ENCODE measurements at places on chromosomes 11 and 22.

GRCh38 chr11:65013130-65013887 is 651 bp upstream of the ARL2 start:
- peak; percentile 96 for DNase-seq

DNA sequence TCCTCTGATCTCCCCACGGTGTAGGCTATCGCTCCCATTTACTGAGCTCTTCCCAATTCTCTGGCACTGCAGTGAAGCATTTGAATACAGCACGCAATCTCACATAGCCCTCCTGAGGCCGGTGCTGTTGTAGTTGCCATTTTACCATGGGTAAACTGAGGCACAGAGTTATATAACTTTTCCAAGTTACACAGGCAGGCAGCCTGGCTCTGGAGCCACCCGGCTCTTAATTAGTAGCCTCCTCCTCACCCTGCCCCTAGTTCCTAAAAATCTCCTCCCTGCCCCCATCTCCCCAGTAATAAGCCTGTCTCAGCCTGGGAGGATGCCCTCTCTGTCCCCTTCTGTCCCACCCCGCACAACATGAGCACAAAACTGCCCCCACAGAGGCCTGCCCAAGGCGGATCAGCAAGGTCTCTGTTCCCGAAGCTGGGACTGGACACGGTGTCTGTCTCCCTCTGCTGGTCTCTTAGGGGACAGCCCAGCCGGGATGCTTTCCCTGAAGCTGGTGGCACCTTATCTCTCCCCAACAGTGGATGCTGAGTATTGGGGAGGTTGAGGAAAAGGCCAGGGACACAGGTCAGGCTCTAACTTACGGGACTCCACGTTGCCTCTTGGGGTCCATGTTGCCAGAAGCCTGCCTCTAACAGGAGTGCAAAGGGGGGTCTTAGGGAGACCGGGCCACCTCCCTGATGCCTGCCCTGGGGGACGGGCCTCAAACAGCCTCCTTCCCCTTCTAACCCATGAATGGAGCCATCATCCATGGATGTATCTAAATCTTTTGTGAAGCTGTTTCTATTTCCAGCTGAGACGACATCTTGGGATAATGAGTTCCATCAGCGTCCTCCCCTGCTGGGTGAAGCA is 9.1 kb upstream of the CLCF1 start:
- DNase-seq = peak; percentile 90

GRCh38 chr11:117052196-117053149 is 45.8 kb downstream of the SIK3 start:
- no peak for DNase-seq

- no peak for DNase-seq
These were observed 7.2 kb downstream of the LMO1 start for GRCh38 chr11:8256271-8257002.

GRCh38 chr11:125624756-125625213 is at the start of gene CHEK1:
Gene CHEK1, plus strand, starts transcription at chr11:125625163. Its CDS starts 1,606 bp downstream, at chr11:125626769.
- DNase-seq = peak; percentile 9

DNA sequence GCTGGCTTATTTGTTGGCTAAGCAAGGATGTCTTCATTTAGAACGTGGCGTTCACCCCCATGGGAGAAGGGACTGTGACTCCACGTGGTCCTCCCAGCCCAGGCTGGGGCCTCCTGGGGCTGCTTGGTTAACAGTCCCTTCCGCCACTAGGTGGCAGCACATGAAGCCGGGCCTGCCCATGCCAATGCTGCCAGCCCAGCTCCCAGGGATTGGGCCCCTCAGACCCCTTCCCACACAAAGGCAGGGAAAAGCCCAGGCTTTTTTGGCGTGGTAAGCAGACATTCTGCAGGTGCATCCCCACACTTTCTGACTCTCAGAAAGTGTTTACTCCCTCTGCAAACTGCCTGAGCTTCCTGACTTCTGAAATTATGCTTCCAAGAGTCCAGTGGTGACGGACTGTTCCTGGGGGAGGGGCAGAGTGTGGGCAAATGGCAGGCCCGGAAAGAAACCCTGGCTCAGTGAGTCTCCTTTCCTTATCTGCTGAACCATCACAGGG is 3.1 kb downstream of the CBX6 start:
- peak; percentile 78 for DNase-seq

DNA sequence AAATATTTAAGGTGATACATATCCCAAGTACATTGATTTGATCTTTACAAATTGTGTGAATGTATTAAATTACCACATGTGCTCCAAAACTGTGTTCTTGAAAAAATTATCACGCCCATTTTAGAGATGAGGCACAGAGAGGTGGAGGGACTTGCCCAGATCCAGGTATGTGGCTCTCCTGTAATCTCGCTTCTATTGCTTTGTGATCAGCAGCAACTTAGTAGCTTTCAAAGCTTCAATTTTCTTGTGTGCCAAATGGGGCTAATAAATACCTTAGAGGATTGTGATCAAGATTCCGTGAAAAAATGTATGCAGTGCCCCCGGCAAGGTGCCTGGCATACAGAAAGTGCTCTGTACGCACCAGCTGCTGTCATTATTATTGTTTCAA is 18.0 kb downstream of the PTPRJ start:
- DNase-seq = no peak

- DNase-seq = peak; percentile 25
These were observed 38.7 kb downstream of the BUD13 start for GRCh38 chr11:116733969-116734508.

DNA sequence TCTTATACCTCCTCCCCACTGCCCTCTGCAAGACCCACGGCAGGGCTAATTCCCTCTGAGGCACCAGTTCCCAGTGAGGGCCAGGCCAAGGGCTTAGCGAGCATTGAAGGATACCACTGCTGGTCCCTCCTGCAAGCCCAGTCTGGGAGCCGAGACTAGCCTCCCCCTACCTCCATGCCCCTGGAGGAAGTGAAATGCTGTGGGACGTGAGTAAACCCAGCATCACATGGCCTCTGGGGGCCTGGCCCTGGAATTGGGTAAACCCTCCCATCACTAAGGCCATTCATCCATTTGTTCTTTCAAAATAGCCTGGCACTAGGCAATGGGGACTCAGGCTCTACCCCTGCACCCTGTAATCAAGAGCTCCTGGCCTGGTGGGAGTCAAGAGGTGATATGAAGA is 24.7 kb downstream of the ARAP1 start:
- peak; percentile 68 for DNase-seq

DNA sequence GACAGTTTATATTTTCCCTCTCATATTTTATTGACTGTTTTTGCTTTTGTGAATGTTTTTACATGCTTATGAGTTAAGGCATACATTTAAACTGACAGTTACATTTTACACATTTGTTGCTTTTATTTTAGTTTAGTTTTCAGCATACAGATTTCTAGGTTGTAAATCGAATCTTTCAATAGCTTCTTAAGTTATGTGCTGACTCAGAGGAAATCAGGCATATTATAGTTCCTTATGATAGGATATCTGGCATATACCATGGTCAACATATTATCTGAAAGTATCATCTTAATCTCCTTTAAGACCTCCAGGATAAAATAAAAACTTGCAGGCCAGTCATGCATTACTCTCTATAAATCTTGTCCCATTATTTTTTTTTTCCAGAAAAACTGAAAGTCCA is 916.6 kb downstream of the LRRC4C start:
- DNase-seq = no peak

DNA sequence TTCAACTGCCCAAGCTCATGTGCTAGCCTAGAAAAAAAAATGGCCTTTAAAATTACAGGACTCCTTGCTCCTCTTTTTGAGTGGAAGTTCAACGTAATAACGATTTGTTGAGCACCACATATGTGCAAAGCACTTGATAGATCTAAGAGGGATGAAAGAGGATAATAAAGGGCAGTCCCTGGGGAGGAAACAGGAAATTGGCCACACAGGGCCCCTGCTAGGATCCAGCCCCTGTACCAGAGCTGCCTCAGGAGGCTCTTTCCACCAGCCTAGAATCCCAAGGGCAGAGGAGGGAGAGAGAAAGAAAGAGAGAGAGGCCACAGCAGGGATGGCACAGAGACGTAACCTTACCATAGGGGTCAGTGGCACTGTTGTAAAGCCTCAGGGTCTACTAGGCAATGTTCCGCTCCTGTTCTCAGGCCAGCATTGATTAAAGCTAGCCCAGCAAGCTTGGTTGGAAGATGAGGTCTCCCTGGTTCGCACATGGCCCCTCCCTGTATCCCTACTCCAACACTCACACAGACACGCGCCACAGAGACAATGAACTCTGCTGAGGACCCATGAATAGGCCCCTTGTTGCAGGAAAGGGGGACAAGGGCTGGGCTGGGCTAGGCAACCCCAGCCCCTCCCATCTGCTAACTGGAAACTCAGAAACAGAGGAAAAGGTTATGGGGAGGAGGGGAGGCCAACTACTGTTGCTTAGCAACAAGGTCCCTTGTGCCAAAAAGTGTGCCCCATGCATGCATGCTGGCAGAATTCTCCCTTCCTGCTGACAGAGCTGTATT is at the start of gene TMPRSS5:
TMPRSS5 (minus strand) TSS at position 438 of the 785 bp plus-strand sequence; CDS start at position 354, 84 bp downstream.
- DNase-seq = peak; percentile 44

DNA sequence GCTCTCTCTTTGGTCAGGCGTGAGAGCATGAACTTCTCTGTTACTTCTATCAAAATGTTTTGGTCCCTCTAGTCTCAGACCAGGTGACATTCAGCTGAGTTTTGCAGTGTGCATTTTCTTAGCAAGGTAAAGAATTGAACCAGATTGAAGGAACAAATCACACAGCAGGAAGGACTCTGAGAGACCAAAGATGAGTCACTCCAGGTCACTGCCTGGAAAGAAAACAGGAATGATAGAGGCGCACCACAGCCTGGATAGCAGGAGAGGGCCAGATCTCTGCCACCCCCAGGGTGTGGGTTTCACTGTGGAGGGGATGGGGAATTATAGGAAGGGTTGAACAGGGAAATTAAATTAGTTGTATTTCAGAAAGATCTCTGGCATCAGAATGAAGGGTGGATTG is 788.3 kb downstream of the NTM start:
- DNase-seq = no peak

DNA sequence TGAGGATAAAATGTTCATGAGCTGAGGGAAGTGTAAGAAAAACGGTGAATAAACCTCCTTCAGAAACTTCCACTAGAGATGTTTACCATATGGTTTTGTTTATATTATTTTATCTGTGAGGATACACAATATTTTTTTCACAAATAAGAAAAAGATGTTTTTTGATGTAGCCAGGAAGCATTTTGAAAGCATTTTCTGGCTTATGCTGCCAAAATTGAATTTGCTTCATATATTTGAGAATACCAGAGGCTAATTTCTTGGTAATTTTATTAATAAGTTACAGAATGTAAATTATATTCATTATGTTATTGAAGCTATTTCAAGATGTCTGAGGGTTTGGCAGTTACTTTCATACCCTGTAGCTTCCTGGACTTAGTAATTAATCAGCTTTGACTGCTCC is 686.6 kb downstream of the LUZP2 start:
- no peak for DNase-seq

DNA sequence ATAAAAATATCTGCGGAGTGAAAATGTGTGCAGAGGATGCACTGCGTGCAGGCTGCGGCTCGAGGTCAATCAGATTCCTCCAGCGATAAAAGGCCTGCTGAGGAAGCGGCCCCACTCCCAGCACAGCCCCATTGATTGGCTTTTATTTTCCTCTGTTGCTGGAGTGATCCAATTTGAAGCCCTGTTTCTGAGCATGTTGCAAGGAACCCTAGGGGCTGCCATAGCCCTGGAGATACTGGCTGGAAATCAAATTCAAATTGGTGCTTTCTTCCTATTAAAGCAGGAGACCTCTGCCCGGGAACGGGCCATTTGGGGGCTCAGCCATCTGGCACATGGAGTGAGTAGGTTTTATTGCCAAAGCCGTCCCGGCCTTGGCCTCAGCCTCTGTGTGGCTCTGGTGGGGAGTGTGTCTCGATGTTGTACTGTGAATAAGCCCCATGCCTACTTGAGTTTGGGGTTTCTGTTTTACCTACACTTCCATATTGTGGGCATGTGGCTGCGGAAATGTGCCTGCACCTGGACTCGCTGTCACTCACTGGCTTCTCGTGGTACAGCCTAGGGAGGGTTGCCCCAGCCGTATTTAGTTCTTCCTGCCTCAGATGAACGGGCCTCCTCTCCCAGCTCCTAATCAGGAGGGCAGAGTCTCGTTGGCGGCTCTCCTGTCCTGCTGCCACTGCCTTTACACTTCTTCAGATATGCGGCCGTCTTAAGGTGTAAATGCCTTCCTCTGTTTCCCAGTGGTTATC is 25.6 kb downstream of the PARVB start:
- no peak for DNase-seq

DNA sequence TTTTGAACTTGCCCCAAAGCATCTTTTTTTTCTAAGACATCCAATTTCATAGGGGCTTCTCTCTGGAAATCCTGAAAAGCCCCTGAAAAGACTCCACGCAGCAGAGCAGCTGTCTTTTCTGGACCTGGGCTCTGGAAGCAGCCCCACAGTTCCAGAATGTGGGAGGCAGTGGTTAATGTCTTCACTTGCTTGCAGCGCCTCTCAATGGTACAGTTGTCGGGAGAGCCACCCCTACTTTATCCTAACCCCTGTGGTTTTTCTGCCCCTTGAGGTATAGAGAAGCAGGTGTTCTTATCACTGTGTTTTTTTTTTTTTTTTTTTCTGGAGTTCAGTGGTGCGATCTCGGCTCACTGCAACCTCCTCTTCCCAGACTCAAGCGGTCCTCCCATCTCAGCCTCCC is 83.4 kb upstream of the SORL1-AS1 start:
- DNase-seq = no peak

GRCh38 chr11:108527382-108527781 is 29.2 kb upstream of the POGLUT3 start:
- DNase-seq = no peak

DNA sequence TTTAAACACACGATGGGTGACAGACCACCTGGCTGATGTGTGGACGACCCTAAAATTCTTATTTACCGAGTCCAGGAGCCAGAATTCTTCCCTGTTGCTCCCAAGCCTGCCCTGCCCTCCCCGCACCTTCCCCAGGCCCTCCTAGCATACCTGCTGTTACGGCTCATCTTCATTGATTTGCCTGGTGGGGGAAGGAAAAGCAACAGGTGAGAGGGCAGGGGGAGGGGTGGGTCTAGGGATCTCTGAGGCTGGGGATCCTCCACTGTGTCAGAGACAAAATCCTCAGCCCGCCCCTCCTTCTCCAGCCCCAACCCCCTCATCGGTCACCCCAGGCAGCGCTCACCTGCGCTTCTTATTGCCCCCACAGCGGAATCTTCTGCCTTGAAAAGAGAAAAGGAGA is 4.0 kb downstream of the FXYD2 start:
- no peak for DNase-seq

- DNase-seq = no peak
These were observed 134.0 kb downstream of the TTC17 start for GRCh38 chr11:43492701-43493100.

- DNase-seq = no peak
These were observed 868.5 kb downstream of the TBC1D22A start for GRCh38 chr22:47630741-47631534.

- no peak for DNase-seq
These were observed 2.5 kb upstream of the OR52D1 start for GRCh38 chr11:5486003-5486402.

GRCh38 chr11:18253778-18254338 is 5.4 kb upstream of the SAA2 start:
- DNase-seq = no peak

All from NB4 (cell line).